ENCODE measurements at places on chromosomes 12 and 14. TPM values are rescaled to one million over a fixed set of nuclear protein-coding genes. Genes with fewer than 3 reads are reported as not detected.

The AICDA gene
- not detected for total RNA-seq

The TXNRD1 gene
- total RNA-seq: 217 TPM

The BDKRB2 gene
- total RNA-seq: 3.5 TPM

The MYL2 gene
- total RNA-seq: not detected

The HNF1A gene
- not detected for total RNA-seq

The CHGA gene
- not detected for total RNA-seq

The GALNT9 gene
- not detected for total RNA-seq

The SLC17A8 gene
- total RNA-seq: not detected

The CD163L1 gene
- total RNA-seq: 2.1 TPM

The PAPLN gene
- total RNA-seq: 6.8 TPM

The FLVCR2 gene
- 0.61 TPM for total RNA-seq

The PDZRN4 gene
- total RNA-seq: not detected

The STAC3 gene
- total RNA-seq: not detected

The C14orf39 gene
- 0.16 TPM for total RNA-seq

The HOXC11 gene
- total RNA-seq: not detected

The PCNX4 gene
- total RNA-seq: 94.4 TPM

The GDF3 gene
- not detected for total RNA-seq

All from hair follicle dermal papilla cell (primary cell).